ENCODE measurements at places on chromosomes 4 and X. TPM values are rescaled to one million over a fixed set of nuclear protein-coding genes. Genes with fewer than 3 reads are reported as not detected.
A peak's percentile ranks its signal among the peaks of the same experiment; 100 is the strongest.

DNA sequence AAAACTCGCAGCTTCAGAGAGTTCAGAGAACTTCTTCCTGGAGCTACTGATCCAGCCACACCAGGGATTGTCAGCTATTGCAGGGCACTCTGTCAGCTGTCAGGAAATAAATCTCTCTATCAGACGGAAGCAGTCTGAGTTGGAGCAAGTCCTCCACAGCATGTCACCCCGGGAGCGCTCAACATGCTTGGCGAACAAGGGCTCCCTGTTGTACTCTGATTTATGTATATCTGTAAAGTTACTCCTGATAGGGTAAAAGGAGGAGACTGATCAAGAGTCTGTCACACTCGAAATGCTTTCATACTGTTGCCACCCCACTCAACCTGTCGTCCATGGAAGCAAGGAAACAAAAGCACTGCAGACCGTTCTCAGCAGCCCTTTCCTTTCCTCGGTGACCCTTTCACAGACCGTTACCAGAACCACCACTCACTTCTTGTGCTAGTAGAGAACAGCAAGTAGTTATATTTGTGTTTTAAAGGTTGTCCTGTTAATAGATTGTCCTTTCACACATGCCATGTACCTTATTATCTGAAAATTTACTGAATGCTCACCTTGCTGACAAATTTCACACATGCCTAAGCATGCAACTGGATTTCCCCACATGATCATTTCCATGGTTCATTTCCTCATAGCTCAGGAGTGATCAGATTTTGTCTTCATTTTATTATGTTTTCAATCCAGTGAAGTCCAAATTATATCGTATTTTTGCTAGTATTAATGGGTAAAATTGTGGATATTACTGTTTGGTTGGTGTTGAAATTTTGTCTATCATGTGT is 2108.9 kb upstream of the TENM3 start:
- DNase-seq: no peak

DNA sequence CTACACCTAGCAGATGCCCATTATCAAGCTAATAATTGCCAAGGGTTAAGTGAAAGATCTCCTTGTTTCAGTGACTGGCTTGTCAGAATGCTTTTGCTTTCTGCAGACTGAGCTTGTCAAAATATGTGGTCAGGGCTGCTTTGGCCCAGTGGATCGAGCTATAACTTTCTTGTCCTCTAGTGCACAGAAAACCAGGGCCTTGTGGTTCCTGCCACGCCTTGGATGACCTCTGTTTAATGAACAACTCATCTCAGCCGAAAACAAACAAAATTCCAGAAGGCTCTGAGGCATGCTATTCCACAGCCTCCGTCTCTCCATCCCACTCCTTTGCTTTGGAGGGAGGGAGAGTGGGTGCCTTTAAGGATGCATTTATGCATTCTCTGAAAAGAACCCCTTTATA is 11.3 kb downstream of the EVC start:
- no peak for DNase-seq

DNA sequence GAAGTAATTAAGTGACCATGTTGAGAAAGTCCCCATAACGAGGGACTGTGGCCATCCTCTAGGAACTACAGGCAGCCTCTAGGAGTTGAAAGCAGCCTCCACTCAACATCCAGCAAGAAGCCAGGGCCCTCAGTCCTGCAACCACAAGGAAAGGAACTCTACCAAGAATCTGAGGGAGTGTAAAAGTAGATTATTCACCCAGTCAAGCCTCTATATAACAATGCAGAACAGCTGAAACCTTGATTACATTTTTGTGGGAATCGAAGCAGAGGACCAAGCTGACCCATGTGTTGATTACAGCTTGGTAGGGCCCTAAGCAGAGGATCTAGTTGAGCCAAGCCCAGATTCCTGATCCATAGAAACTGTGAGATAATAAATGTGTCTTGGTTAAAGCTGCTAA is 17.1 kb downstream of the RPS6KA6 start:
- no peak for DNase-seq

- DNase-seq: no peak
Measured at GRCh38 chr4:657338-657833, 16.7 kb downstream of the ATP5ME start.

DNA sequence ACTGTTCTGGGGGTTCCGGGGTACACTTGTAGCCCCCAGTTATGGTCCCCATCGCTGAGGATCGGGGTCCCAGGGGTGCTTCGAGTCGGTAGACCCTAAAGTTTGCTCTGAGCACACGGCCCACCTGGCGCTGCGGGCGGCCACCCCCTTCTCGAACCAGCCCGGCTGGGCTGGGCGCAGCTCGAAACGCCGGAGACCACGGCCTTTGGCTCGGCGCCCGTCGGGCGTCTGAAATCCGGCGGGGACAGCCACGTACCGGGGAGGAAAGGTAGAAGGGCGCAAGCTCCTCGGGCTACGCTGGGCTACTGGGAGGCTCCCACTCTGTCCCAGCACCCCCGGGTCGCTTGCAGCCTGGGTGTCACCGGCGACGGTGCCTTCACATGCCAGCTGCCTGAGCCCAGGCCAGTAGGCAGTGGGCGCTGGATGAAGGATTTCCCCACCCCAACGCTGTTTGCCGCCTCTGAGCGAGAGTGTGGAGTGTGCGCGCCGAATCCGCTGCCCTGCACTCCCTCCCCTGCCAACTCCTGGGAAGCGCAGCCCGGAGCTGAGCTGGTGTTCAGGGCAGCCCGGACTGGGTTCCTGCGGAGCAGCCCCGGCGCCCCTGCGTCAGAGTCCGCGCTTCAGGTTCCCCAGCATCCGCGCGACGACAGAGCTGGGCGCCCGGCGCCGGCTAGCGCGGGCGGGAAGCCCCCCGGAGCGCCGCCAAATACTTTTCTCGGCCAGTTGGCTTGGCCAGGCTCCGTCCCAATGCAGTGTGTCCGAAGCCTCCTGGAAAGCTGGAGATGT is 637 bp downstream of the MAMLD1 start:
- DNase-seq: peak; percentile 73

GRCh38 chrX:21255032-21255618 is 119.1 kb upstream of the CNKSR2 start:
- DNase-seq: no peak

- no peak for DNase-seq
Measured at GRCh38 chrX:71056867-71057266, 11.3 kb downstream of the SNX12 start.

GRCh38 chr4:142565771-142566170 is 280.3 kb downstream of the INPP4B start:
- DNase-seq: no peak

DNA sequence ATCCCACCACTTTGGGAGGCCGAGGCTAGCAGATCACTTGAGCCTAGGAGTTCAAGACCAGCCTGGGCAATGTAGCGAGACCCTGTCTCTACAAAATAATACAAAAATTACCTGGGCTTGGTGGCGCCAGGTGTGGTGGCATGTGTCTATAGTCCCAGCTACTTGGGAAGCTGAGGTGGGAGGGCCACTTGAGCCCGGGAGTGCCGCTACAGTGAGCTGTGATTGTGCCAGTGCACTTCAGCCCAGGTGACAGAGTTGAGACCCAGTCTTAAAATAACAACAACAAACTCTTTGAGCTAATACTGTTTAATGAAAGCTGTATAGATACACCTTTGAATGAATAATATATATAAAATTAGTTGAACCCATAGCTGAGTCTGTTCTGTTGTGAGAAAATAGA is 9.7 kb downstream of the BCORL1 start:
- no peak for DNase-seq

DNA sequence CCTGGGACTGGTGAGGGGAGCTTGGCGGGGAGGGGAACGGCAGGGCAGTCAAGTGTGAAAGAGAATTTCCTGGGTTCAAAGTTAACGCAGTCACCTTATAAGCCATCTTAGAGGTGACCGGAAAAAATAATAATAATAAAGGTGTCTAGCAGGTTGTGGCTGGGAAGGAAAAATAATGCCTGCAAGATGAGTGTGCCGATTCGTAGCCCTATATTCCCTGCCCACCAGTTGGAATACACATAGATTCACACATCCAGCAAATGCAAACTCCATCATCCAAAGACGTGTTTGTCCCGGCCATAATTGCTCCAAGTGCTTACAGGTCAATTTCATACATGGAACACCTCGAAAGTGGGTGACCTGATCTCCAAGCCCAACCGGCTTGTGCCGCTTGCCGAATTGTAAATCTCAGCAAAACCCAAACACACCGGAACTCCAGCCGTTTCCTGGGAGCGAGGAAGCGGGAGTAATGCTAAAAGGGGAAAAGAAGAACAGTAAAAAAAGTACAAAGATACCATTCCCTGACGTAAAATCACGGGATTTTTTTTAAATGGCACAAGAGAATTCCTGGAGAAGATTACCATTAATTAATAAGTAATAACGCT is 1.3 kb upstream of the FAT1 start:
- DNase-seq: no peak

GRCh38 chrX:22069586-22069985 is 37.5 kb downstream of the PHEX start:
- DNase-seq: no peak

- no peak for DNase-seq
Measured at GRCh38 chr4:25500626-25501316, 123.7 kb downstream of the ANAPC4 start.

GRCh38 chr4:19575924-19576323 is 675.8 kb upstream of the SLIT2 start:
- peak; percentile 40 for DNase-seq

The CITED1 gene
- 0.61 TPM for polyA plus RNA-seq

The IRS4 gene
- polyA plus RNA-seq: 2.5 TPM

The PDGFC gene
- 30.5 TPM for polyA plus RNA-seq

The STOX2 gene
- polyA plus RNA-seq: 15.8 TPM

The ENAM gene
- polyA plus RNA-seq: 0.25 TPM
